IMR-90 (cell line): ENCODE measurements at places on chromosomes 4 and X. TPM values are rescaled to one million over a fixed set of nuclear protein-coding genes. Genes with fewer than 3 reads are reported as not detected.

DNA sequence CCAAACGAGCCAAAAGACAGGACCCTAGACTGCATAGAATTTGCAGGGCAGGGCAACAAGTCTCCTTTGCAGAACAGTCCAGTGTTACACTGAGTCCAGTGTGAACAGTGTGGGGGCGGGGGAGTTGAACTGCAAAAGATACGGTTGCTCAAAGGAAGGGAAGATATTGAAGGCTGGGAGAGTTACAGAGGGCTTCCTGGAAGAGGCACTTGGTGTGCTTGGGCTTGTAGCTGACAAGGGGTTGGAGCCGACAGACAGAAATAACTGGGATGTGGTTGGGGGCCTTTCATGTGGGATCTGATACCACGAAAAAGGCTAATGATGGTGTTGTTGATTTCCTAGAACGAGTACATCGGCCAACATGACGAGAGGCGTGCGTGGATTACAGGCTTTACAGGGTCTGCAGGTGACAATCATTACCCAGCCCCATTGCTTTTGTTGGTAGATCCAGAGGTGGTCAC, 6.1 kb downstream of the XPNPEP2 start:
- no peak for DNase-seq
- H3K27ac ChIP-seq, result no peak overlapping the region
- no peaks in the 10 kb centered on the region for H3K36me3 ChIP-seq
- no peak overlapping the region for H3K4me3 ChIP-seq
- H3K27me3 ChIP-seq, result peaks cover 21% of the 10 kb centered on the region
- H3K4me1 ChIP-seq, result no peaks in the 10 kb centered on the region; the same call in 1 of the 2 replicates

DNA sequence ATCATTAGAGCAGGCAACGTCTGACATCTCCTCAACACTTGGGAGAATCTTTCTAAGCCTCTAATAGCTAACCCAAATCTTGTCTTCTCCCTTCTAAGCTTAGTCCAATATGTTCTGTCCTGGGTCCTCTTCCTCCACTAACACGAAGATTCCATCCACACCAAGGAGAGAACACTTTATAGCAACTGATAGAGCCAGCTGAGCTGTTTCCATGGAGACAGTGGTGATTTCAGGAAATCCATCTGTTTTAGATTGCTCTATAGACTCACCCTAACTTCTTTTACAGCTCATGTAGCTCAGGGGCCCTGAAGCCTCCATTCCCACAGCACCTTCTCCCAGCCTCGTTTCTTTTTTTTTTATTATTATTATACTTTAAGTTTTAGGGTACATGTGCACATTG, 37.4 kb downstream of the SCD5 start:
- no peaks in the 10 kb centered on the region for H3K4me1 ChIP-seq
- DNase-seq, result no peak
- no peaks in the 10 kb centered on the region for H3K36me3 ChIP-seq
- no peak overlapping the region for H3K4me3 ChIP-seq
- H3K27ac ChIP-seq, result no peak overlapping the region

- no peak for DNase-seq
- H3K27me3 ChIP-seq, result no peaks in the 10 kb centered on the region
- H3K27ac ChIP-seq, result no peak overlapping the region
- H3K36me3 ChIP-seq, result peaks cover 48% of the 10 kb centered on the region
- H3K4me3 ChIP-seq, result no peak overlapping the region
- peaks cover under 1% of the 10 kb centered on the region; the same call in 1 of the 2 replicates for H3K4me1 ChIP-seq
These were observed 39.2 kb upstream of the MSANTD1 start for GRCh38 chr4:3209551-3210325.

DNA sequence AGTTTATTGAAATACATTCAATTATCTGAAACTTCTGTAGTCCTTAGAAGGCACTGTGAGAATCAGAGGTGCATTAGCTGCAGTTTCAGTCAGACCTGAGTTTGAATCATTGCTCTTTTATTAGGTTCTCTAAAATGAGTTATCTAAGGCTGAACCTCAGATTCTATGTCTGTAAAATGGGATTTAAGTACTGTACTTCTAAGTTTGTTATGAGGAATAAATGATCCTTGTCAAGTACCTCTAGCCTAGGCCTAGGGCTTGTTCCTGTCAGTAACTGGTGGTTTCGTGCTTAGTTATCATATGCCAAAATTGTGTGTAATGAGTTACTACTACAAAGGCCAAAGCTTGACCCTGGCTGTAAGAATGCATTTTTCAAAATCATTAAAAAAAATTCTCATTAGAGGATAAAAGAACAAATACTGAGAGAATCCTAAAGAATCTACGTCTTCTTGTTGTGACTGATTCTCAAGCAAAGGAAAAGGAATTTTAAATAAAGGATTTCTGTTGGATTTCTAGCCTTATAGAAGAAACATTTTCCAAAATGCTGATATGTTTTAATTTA, 65.8 kb downstream of the SLIT2 start:
- H3K4me1 ChIP-seq, result peaks cover 2% of the 10 kb centered on the region; the same call in 1 of the 2 replicates
- no peaks in the 10 kb centered on the region for H3K27me3 ChIP-seq
- no peak overlapping the region for H3K27ac ChIP-seq
- no peak overlapping the region for H3K4me3 ChIP-seq

GRCh38 chr4:82898322-82899243, 2.0 kb upstream of the THAP9 start:
- H3K27ac ChIP-seq, result peak overlapping the region; percentile 79; the same call in 1 of the 2 replicates
- peak overlapping the region; percentile 69 for H3K4me3 ChIP-seq
- H3K36me3 ChIP-seq, result peaks cover 4% of the 10 kb centered on the region
- peak; percentile 91 for DNase-seq
- H3K4me1 ChIP-seq, result no peaks in the 10 kb centered on the region

DNA sequence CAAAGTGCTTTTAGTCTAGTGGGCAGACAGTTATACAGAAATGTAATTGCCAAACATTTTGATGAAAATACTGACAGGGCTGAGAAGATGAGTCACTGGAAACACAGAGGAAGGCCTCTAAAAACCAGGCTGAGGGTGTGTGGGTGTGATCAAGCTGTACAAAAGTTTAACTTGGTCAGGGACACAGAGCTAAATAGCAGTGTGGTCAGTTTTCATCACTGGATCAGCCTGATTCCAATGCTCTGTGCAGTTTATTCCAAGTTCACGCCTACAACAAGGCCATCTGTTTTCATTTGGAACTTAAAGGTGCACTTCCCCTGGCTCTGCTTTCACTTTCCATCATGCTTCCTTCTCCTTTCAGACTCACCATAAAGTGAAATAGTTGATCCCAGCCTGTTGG, 10.6 kb downstream of the CENPVL3 start:
- peaks cover 12% of the 10 kb centered on the region for H3K27me3 ChIP-seq
- DNase-seq, result peak; percentile 1
- no peaks in the 10 kb centered on the region for H3K4me1 ChIP-seq
- no peaks in the 10 kb centered on the region for H3K36me3 ChIP-seq
- no peak overlapping the region for H3K4me3 ChIP-seq
- H3K27ac ChIP-seq, result no peak overlapping the region

DNA sequence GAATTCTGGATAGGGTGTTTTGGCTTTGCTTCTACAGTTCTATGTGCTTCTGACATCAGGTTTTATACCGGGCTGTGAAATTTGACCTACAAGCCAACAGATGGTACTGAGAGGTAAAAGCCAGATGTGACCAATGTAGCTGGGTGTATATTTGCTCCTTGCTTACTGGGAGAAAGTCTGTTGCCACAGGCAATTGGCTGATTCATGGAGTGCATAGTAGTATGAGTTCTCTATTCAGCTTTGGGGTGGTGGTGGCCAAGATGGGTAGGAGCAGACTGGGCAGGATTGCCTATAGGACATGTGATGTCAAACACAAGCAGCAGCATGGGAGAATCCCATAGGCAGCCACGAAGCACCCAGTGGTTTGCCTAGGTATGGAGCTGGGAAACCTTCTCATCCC, 1827.0 kb downstream of the C4orf33 start:
- no peak overlapping the region for H3K27ac ChIP-seq
- no peaks in the 10 kb centered on the region for H3K4me1 ChIP-seq
- H3K36me3 ChIP-seq, result no peaks in the 10 kb centered on the region
- H3K4me3 ChIP-seq, result no peak overlapping the region
- no peak for DNase-seq

- peak overlapping the region; percentile 70; the same call in 1 of the 2 replicates for H3K27ac ChIP-seq
- no peaks in the 10 kb centered on the region for H3K36me3 ChIP-seq
- peaks cover 7% of the 10 kb centered on the region for H3K4me1 ChIP-seq
These were observed 134.3 kb upstream of the PPARGC1A start for GRCh38 chr4:24024157-24024556.

DNA sequence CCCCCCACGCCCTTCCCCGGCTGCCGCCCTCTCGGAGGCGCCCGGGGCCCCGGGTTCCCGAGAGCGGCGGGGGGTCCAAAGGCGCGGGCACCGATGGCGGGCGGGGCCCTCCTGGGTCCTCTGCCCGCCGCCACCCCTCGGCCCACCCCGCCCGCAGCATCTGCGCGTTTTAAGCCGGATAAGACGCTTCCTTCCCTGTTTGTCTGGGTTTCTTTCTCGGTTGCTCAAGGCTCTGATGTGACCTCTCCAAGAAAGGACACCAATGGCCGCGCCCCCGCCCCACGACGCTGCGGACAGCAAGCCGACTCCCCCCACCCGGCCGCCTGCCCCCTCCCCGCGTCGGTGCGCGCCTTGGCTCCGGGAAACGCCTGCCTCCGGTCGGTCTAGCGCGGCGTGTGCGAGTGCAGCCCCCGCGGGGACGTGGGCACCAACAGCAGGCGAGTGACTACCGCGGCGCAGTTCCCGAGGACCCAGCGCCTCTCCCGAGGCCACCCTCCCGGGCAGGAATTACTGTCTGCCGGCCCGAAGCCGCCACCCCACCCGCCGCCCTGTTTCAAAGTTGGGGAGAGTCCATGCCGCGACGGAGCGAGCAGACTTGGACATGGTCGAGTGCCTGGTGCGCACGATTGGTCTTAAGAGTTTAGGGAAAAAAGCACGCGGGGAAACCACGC, 21.1 kb upstream of the HMX1 start:
- no peaks in the 10 kb centered on the region for H3K36me3 ChIP-seq
- peaks cover 45% of the 10 kb centered on the region for H3K27me3 ChIP-seq
- H3K4me1 ChIP-seq, result no peaks in the 10 kb centered on the region

GRCh38 chr4:15659768-15660570, 4.8 kb upstream of the FBXL5 start:
- H3K4me3 ChIP-seq, result no peak overlapping the region
- no peaks in the 10 kb centered on the region for H3K36me3 ChIP-seq
- H3K27me3 ChIP-seq, result no peaks in the 10 kb centered on the region
- H3K4me1 ChIP-seq, result peaks cover 17% of the 10 kb centered on the region
- peak; percentile 56 for DNase-seq

DNA sequence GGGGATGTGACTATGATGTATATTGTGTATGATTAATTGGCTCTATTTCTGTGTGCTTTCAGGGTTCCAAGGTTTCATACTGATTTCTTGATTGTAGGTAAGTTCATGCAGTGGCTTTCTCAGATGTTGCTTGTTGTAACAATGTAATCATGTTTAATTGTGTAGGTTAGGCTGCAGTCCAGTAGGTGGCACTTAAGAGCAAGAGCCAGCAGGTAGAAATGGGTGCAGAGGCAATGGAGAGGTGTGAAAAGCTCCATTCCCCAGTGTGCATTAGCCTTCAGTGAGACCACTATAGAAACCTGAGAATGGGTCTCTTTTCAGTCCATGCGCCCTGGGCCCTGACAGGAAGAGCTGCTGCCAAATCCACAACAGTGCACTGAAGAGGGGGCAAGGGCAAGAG, 28.2 kb downstream of the DCAF12L2 start:
- H3K4me3 ChIP-seq, result no peak overlapping the region
- no peaks in the 10 kb centered on the region for H3K36me3 ChIP-seq
- no peaks in the 10 kb centered on the region for H3K4me1 ChIP-seq
- no peak for DNase-seq
- H3K27ac ChIP-seq, result no peak overlapping the region

DNA sequence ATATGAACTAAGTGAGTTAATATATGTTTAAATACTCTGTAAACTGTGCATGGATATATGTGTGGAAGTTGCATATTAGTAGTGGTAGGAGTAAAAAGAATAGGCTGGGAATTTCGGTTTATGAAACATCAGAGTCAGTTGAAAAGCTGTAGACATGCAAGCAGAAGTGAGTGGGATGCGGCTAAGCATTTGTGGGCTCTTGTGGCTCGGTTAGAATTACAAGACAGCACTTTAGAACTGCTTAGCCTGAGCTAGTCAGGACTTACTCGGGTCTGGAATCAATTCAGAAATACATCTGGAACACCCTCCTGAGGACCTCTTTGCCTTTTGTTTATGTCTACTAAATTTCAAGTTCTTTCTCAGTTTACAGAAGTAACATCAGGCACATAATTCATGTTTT, 93.6 kb downstream of the AFF2 start:
- H3K27me3 ChIP-seq, result no peaks in the 10 kb centered on the region
- DNase-seq, result no peak
- no peaks in the 10 kb centered on the region for H3K4me1 ChIP-seq
- H3K27ac ChIP-seq, result no peak overlapping the region
- no peak overlapping the region for H3K4me3 ChIP-seq
- H3K36me3 ChIP-seq, result no peaks in the 10 kb centered on the region

Gene POU3F4
- total RNA-seq, result not detected in 2 replicates

Gene FGFBP1
- under 0.01 TPM in 1 of 2 replicates, not detected in the other for total RNA-seq

Gene MORC4
- total RNA-seq, result 33.1 and 34.2 TPM in 2 replicates

Gene PPBP
- total RNA-seq, result not detected in 2 replicates

Gene ITIH6
- not detected in 2 replicates for total RNA-seq

Gene MAML3
- 0.90 and 1.1 TPM in 2 replicates for total RNA-seq
